Jurkat, Clone E6-1 (cell line): ENCODE measurements at places on chromosomes 1 and 21.

DNA sequence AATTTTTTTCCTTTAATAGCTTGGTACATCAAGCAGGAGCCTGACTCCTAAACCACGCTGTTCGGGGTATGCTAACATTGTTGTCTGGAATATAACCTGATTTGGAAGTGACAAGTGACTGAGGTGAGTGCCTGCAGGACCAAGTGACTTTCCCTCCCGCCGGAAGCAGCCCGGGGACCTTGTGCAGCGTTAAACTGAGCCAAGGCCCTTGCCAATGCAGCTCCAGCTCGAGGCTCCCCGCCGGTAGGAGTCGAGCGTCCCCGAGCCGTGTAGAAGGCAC, 716 bp upstream of the MTARC1 start:
- no peak for DNase-seq

GRCh38 chr1:214702556-214702955, 99.6 kb downstream of the CENPF start:
- DNase-seq: no peak

DNA sequence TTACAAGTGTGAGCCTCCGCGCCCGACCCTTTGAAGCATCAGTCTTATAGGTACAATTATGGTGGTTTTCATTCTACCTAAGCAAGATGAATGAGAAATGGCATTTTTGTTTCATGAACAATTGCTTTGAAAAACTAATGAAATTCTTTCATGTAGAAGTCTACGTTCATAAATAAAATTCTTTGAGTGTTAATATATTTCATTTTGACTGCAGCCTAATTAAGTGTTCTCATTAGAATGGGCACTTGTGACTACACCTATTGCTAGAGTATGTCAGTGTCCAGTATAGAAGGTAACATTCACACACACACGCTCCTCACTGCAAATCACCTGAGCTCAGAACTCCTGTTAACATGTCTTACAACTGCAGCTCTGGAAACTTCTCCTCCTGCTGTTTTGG, at the start of gene KRTAP15-1:
Gene KRTAP15-1 (plus strand): TSS at position 301 of the 400 bp plus-strand sequence. CDS start 53 bp downstream, at position 354.
- DNase-seq: no peak

DNA sequence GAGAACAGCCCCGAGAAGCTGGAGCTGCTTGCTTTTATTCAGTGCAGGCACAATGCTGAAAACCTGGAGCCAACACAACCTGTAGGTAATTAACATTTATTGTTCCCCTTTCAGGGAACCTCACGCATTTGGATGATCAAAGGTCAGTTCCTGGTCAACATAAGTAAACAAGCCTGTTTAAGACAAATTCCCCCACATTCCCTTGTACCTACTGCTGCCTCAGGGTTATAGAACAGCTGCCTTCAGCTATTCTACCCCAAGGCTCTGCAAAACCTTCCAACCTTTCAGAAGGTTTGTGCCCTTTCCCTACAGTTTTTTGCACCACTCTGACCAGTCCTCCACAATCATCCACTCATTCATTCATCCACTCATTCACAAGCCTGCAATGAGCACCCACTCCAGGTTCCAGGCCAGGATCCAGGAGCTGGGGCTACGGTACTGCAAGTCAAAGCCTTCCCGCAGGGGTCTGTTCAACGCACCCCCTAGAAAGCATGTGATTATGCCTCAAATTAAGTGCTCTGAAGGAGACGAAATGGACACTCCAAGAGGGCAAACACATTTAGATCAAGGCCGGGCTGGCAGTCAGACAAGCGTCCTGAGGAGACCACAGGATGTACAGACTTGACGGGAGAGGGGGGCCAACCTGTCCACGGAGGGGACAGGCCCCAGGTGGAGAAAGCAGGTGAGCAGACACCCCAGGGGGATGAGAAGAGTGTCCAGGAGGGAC, 683.9 kb downstream of the MATN1 start:
- DNase-seq: no peak

GRCh38 chr1:11720525-11720924, 15.4 kb upstream of the AGTRAP start:
- no peak for DNase-seq

GRCh38 chr1:224696891-224697765, 81.0 kb downstream of the CNIH3 start:
- no peak for DNase-seq

DNA sequence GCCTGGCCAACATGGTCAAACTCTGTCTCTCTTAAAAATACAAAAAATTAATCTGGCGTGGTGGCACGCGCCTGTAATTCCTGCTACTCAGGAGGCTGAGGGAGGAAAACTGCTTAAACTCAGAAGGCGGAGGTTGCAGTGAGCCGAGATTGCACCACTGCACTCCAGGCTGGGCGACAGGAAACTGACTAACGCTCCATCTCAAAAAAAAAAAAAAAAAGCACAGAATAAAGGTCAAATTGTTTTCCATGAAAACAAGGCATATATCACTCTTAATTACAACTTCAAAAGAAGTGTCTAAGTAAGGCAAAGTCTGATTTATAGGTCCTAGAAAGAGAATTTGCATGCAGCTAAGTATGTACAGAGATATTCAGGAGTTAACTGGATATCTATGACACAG, 25.6 kb downstream of the EYA3 start:
- DNase-seq: no peak

GRCh38 chr1:155128755-155129473, 1.2 kb downstream of the EFNA1 start:
- no peak for DNase-seq

- DNase-seq: no peak
Measured at GRCh38 chr1:202397256-202397655, 48.8 kb downstream of the PPP1R12B start.

- DNase-seq: no peak
Measured at GRCh38 chr21:17427157-17427556, 85.7 kb upstream of the CXADR start.

DNA sequence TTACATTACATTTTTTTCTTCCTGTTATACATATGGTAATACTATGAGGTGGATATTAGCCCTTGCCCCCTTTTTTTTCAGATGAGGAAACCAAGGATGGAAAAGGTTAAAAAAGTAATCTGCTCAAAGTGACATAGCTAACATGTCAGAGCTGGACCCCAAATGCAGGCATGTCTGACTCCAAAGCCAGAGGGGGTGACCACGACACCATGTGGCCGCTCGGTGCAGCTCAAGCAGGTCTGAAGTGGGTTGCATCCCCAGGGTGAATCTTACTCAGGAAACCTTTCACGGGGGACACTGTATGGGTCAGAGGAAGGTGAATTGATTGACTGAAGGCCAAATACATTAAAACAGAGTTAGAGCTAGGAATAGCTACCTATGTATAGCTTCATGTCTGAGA, 34.8 kb downstream of the CD34 start:
- no peak for DNase-seq

- DNase-seq: peak; percentile 59
Measured at GRCh38 chr1:150464422-150464826, 22.8 kb upstream of the TARS2 start.

- DNase-seq: no peak
Measured at GRCh38 chr1:151145304-151146071, 943 bp downstream of the SEMA6C start.

GRCh38 chr1:78339490-78339889, 151.3 kb upstream of the PTGFR start:
- no peak for DNase-seq

GRCh38 chr1:184888505-184888904, 85.8 kb downstream of the NIBAN1 start:
- DNase-seq: no peak

- peak; percentile 43 for DNase-seq
Measured at GRCh38 chr1:59061876-59062275, 235.0 kb upstream of the FGGY start.

GRCh38 chr1:19113697-19114092, 96.4 kb downstream of the UBR4 start:
- DNase-seq: peak; percentile 46

DNA sequence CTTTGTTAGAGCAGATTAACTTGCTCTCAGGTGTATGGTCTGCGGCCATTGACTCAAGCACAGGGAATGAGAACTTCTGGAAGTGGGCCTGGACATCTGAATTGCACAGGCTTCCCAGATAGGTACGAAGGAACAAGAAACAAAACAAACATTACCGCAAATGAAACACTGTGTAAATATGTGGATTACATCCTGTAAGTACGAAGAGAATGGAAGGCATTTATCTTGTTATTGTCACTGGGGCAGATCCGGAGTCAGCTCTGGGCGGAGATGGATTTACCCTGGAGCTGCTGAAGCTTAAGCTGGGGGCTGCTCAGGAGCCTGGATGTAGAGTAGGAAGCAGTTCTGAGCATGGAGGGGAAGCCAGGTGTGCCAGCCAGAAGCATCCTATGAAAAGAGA, 6.8 kb downstream of the HES2 start:
- DNase-seq: no peak

GRCh38 chr1:186763107-186763506, 65.6 kb upstream of the PLA2G4A start:
- DNase-seq: no peak

DNA sequence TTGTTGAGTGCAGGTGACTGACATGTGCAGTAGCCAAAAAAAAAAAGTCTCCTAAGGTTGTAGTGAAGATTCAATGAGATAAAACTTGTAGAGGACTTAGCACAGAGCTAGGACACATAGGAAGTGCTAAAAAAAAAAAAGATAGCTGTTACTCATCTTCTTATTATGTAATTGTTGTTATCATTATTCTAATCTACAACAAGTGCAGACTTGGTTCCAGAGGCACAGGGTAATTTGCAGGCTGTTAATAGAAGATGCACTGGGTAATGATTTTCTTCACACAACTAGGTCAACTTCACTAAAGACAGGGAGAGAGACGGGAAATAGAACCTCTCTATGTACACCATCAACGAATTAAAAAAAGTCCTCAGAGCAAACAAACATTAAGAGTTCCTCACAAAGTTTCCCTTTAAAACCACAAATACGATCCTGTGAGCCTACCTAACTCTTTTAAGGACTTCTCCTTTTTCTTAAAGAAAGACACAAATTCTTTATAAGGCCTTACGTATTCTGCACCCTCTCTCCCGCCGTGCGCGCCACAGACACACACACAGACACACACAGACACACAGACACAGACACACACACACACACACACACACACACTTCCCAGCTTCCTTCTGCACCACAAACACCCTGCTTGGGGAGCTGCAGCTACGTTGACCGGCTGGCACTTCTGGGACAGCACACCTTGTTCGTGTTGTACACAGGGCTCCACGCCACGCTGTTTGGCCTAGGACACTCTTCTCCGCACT, 49.8 kb upstream of the GADD45A start:
- no peak for DNase-seq

GRCh38 chr1:17316704-17317103, 8.7 kb downstream of the PADI4 start:
- DNase-seq: no peak

DNA sequence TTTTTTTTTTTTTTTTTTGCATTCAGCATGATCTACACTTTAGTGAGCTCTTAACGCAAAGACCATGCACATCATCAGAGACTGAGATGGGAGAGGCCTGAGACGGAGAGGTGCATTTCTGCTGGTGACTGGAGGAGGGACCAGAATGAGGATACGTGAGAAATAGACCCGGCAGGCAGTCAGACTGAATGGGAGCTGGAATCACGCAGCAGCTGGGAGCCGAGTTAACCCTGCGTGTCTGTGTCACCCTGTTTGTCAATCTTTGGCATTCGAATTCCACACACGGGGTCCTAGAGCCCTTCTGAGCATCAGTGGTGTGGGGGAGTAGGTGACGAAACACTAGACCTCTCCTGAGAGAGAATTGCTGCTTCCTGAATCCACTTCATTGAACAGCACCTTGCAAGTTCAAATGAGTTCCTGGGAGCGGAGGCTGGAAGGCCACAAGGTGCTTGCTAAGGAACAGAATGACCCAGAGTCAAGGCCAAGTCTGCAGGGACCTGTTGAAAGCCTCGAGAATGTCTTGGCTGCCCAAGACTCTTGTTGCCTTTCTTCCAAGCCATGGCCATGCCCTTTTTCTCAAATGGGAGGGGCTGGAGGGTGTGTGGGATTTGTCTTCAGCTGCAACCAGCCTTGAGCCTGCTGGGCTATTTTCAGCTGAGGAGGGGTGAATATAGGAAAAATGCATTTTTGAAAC, 123.3 kb downstream of the CNIH3 start:
- DNase-seq: no peak

DNA sequence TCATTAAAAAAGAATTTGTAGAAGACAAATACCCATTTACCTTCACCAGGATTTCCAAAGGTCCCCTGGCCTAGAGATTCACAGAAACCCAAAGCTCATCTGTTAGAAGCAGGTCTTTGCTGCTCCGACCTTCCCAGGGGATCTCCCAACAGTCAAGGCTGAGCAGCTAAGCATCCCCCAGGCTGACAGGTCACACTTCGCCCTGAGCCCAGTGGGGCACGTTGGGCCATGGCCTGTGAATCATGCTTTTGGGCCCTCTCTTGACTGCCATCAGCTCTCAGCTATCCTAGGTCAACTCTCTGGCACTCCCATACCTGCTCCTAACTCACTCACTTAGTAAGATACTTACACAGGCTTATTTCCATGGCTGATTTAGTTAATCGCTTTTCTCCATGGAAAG, 157.7 kb downstream of the DSCAM start:
- DNase-seq: no peak

- DNase-seq: no peak
Measured at GRCh38 chr1:229879746-229880145, 187.3 kb upstream of the GALNT2 start.

DNA sequence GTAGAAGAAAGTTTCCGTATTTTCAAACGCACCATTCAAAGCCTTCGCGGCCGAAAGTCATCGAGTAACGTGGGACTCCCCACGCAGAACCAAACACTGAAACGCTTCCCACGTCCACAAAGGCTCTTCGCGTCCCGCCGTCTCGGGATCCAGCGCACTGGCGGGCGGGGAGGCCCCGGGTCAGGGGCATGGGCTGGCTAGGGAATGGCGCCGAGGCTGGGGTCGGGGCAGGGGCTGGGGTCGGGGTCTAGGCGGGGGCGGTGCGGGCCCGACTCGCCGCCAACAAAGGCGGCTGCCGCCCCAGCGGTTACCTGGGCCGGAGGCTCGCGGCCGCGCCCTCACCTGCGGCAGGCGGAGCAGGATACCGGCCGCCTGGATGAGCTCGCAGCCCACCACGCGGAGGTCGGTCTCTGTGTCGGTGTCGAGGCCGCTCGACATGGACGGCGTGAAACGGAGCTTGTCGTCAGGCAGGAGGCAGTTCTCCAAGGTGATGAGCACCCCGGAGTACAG, 403 bp downstream of the CCNL2 start:
- no peak for DNase-seq

GRCh38 chr1:79959635-79960034, 953.1 kb upstream of the ADGRL4 start:
- DNase-seq: no peak

GRCh38 chr1:6757719-6758435, 27.4 kb upstream of the CAMTA1 start:
- no peak for DNase-seq

GRCh38 chr1:217027403-217028080, 304.3 kb upstream of the ESRRG start:
- no peak for DNase-seq
